H4 (cell line): ENCODE measurements at places on chromosomes 16 and 17.

GRCh38 chr16:30979170-30980022, 5.6 kb upstream of the HSD3B7 start:
- DNase-seq, result no peak

GRCh38 chr16:66256919-66257318, 109.6 kb upstream of the CDH5 start:
- DNase-seq, result no peak

DNA sequence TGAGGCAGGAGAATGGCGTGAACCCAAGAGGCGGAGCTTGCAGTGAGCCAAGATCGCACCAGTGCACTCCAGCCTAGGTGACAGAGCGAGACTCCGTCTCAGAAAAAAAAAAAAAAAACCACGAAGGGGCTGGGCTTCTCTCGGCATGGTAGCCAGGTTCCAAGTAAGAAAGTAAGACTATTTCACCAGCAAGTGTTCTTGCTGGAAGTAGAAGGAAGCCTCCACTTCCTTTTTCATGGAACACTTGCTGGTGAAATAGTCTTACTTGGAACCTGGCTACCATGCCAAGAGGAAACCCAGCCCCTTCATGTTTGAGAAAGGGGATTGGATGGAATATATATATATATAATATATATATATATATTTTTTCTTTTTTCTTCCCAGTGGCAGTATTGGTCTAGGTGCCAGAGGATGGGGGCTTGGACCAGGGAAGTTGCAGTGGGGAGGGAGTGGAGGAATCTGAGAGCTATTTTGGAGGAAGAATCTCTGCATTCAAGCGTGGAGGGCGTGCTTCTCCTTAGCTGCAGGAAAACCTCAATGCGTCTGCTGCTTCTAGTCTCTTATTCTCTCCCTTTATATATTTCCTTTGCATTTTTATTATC, 7.2 kb upstream of the N4BP1 start:
- DNase-seq, result no peak

- DNase-seq, result no peak
Measured at GRCh38 chr17:47966079-47966519, 4.8 kb upstream of the CDK5RAP3 start.
